ENCODE measurements at places on chromosomes 6 and 20.

DNA sequence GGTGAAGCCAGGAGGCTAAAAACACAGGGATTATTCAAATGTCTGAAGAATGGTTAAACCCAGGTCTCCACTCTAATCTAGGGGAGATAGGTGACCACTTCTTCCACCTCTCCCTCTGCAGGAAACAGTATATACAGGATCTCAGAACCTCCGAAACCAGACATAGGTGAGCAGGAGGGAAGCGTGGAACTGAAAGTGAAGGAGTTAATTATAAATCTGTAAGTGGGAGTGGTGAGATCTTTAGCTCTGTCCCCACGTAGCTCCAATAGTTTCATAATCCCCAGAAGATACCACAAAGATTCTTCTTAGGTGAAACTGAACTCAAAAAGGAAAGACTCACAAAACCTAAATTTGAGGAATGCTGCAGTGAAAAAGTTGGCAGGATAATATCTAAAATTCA, 76.8 kb downstream of the THEMIS start:
- DNase-seq: no peak

- DNase-seq: no peak
These were observed 39.5 kb downstream of the CRISP1 start for GRCh38 chr6:49826743-49827406.

DNA sequence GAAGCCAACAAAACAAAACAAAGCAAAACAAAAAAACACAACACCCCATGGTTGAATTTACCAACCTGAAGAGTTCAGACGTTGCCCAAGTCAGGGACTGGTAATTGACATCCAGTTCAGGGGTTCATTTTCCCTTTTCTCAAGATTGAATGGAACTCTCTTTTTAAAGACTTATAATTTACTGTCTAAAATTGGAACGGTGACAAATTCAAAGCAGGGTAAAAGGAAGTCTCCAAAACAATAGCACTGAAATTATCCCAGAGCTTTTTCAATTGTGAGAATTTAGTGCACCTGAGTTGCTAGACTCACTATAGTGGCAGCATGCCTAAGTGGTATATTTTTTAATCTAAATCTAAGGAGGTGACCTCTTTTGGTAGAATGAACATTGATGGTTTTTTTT, 90.9 kb upstream of the PREP start:
- no peak for DNase-seq

DNA sequence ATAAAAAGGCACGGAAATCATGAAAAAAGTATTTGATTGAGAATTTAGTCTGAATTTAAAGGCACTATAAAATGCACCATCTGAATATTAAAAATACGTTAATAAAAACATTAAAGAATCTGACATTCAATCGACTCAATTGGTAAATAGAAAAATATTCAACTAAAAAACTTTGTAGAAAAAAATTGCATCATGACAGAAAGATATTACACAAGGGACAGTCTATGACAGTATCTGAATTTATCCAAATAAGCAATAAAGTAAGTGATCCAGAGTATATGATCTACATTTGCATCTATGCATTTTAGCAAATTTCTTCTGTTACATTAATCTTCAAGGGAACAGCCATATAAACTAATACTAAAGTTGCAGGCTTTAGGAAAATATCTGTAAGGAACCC, 9.4 kb downstream of the FRK start:
- DNase-seq: no peak

GRCh38 chr20:56412949-56413348, 889 bp downstream of the CASS4 start:
- DNase-seq: no peak

GRCh38 chr20:50887576-50887975, 43.7 kb downstream of the ADNP start:
- DNase-seq: no peak

- no peak for DNase-seq
These were observed 807.5 kb upstream of the FLRT3 start for GRCh38 chr20:15144916-15145315.

DNA sequence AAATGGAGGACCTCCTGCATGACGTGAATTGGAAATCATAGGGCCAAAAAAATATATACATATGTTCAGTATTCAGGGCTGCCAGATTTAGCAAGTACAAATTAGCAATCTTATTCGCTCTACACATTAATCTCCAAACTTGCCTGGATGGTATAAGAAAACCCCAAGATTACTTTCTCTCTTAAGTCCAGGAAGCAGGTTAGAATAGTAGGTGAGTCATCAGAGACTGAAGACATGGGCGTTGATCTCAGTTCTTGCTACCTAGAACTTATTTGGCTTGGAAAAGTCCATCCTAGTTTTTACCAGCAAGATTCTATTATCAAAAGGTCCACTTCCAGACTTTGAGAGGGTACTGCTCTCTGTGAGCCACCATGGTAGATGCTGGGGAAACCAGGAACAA, 47.4 kb downstream of the GPR63 start:
- DNase-seq: no peak

GRCh38 chr20:24983896-24984295, 8.7 kb downstream of the APMAP start:
- no peak for DNase-seq

DNA sequence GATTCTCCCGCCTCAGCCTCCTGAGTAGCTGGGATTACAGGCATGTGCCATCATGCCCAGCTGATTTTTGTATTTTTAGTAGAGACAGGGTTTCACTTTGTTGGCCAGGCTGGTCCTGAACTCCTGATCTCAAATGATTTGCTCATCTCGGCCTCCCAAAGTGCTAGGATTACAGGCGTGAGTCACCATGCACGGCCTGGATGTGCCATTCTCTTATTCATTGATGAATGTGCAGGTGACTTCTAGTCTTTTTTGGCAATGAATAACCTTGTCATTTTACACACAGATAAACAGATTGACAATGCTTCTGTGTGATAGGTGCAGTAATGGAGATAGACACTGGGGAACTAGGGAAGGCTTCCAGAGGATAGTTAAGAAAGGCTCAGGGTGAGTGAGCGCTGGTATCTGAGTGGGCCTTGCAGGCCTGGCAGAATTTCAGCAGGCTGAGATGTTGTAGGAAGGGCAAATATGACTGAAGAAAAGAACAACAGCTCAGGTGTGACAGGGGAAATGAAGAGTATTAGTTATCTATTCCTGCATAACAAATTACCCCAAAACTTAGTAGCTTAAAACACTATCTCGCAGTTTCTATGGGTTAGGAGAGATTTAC, 23.3 kb downstream of the PPARD start:
- no peak for DNase-seq

- DNase-seq: peak; percentile 38
These were observed 6.5 kb upstream of the ZSCAN9 start for GRCh38 chr6:28218312-28219248.

GRCh38 chr6:90219209-90219985, 77.2 kb downstream of the BACH2 start:
- DNase-seq: no peak

- DNase-seq: no peak
These were observed 43.0 kb upstream of the PKHD1 start for GRCh38 chr6:52130440-52130839.

GRCh38 chr20:36548006-36548315, 6.6 kb downstream of the MYL9 start:
- no peak for DNase-seq

DNA sequence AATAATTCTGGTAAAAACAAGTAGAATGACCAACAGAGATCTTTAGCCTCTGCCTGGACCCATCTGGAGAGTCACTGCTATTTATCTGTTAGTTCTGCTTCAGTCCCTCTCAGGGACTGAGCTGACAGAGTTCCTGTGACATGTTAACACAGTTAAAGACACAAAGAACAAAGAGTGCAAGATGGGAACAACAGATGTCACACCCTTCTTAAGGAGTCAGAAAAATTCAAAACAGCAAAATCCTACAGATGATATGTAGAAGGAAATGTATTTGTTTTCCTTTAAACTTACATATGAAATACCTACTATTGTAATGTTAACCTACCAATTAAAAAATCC, 102.2 kb downstream of the FYN start:
- DNase-seq: no peak

DNA sequence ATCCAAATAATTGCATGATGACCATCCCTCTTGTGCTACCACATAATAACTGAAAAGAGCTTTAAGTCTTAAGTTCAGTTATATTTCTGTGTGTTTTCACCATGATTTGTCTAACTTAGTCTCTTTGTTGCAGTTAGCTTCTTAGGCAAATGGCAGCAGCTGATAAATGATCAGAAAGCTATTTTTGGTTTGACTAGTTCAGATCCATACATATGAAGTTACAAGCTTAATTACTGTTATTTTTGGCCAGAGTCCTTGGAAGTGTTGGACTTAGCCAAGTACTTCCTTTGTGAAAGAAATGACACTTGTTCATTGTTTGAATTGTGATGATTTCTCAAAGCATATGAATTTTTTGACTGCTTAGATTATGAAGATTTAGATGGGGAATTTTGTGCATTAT, 54.2 kb downstream of the HIVEP1 start:
- DNase-seq: no peak

All from NCI-H460 (cell line).